ENCODE measurements at places on chromosomes 2 and 18.

GRCh38 chr2:21268878-21269224, 145.1 kb downstream of the TDRD15 start:
- DNase-seq, result no peak

DNA sequence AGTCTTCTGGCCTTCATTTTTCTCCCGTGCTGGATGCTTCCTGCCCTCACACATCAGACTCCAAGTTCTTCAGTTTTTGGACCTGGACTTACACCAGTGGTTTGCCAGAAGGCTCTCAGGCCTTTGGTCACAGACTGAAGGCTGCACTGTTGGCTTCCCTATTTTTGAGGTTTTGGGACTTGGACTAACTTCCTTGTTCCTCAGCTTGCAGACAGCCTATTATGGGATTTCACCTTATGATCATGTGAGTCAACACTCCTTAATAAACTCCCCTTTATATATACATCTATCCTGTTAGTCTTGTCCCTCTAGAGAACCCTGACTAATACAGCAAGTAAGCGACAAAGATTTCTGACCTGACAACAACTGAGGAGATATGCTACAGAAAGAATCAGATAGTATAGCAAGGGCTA, 7.2 kb downstream of the CDC42EP3 start:
- peak; percentile 58 for DNase-seq

GRCh38 chr18:79772865-79773696, 24.7 kb upstream of the KCNG2 start:
- peak; percentile 17 for DNase-seq

- no peak for DNase-seq
Observed at GRCh38 chr18:34834897-34835296, 124.8 kb downstream of the DTNA start.

All from upper lobe of left lung (tissue), 6 donors.